ENCODE measurements at places on chromosomes 16 and 17.

DNA sequence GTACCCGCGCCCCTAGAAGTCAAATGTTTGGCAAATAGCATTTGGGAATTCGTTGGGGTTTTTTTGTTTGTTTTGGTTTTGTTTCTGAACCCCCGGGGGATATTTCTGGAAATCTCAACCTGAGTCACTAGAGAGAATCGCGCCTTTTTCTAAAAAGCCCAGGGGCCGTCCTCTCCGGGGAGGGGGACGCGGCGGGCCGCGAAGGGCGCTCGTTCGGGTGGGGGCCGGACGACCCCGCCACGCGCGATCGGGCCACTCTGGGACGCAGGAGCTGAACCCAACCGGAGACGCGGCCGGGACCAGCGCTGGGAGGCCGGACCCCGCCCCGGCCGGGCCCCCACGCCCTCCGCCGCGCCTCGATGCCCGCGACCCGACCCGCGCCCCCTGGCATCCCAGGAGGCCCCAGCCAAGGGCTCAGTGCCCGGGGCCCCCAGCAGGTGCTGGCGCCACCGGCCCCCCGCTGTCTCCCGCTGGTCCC lies 302 bp downstream of the LITAF start:
- DNase-seq: no peak

GRCh38 chr16:68397710-68398201 lies 50.6 kb downstream of the SMPD3 start:
- DNase-seq: no peak

- no peak for DNase-seq
Measured at GRCh38 chr16:14070555-14070876, 603 bp upstream of the MRTFB start.

GRCh38 chr16:83843657-83844056 lies 35.9 kb downstream of the HSBP1 start:
- no peak for DNase-seq

DNA sequence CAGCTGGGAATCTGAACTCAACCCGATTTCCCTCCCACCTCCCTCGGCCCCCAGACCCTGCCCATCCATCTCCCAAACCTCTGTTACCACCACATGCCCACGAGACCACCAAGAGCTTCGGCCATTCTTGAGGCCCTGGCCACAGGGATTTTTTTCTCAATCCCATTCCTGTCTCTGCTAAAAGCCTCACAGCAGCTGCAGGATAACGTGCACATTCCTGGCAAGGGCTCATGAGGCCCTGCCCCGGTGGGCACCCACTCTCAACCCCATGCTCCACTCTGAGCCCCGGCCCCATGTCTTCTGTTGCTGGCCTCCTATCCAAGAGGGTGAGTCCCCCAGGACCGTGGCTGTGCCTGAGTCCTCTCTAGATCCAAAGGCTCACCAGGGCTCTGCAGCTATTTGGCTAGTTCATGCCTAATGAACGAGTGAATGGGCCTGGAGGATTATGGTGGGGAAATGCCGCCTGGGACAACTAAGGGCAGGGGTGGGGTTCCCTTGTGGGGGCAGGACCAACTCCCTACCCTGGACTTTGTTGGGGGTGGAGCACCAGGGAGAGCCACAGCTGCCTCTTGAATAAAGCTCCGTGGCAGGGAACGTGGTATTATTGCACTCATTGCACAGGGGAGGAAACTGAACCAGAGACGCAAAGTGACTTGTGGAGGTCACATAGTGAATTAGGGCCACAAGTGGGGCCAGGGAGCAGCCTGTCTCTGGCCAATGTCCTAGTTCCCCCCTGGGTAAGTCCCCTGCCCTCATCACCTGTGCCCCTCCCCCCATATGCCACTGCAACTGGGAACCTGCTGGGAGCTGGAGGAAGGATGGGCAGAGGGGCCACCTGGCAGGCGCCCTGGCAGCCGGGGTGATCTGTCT lies 113.8 kb upstream of the SMURF2 start:
- DNase-seq: no peak

- no peak for DNase-seq
Measured at GRCh38 chr16:57618296-57619132, 9.9 kb upstream of the ADGRG1 start.

GRCh38 chr16:50613281-50613963 lies 65.2 kb downstream of the NKD1 start:
- no peak for DNase-seq

- peak; percentile 3 for DNase-seq
Measured at GRCh38 chr17:67107811-67108775, 63.7 kb downstream of the CACNG1 start.

- peak; percentile 67 for DNase-seq
Measured at GRCh38 chr16:55543472-55543871, 23.0 kb upstream of the CAPNS2 start.

DNA sequence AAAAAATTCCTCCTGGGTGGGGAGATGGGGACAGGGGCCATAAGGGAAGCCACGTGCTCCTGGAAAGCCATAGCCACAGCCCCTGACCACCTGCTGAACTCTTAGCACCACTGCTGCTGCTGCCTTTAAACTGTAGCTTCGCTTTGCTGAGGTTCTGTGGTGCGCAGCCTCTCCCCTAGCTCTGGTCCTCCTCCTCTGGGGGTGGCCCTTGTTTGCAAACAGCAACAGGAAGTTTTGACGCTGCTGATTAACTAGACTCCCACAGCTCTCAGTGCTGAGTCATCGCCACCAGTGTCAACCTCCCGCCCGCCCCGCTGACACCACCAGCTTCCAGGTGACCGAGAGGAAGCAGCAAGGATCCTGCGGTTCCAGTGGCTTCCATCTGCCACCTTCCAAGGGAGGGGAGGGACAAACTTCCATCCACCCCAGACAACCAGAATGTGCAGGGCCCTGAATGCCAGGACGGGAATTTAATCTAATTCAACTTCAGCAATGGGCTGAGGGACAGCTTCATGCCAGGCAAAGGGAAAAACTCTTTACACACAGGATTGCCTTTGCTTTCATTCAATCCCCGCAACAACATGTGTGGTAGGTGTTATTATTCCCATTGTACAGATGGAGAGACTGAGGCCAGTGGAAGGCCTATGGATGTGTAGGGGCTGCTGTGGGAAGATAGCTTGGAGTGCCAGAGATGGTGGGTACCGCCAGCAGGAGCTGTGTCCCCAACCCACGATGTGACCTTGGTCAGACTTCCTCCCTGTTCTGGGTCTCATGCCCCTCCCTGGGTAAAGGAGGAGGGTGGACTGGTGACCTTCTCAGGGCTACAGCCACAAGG lies 8.1 kb upstream of the KIFC3 start:
- DNase-seq: peak; percentile 58

GRCh38 chr16:57622361-57623250 lies 5.8 kb upstream of the ADGRG1 start:
- no peak for DNase-seq

GRCh38 chr16:57507136-57508034 lies 21.1 kb upstream of the DOK4 start:
- DNase-seq: no peak

GRCh38 chr17:36816907-36817288 lies 120.4 kb upstream of the LHX1 start:
- no peak for DNase-seq

- no peak for DNase-seq
Measured at GRCh38 chr17:39777534-39778365, 40.0 kb downstream of the GRB7 start.

DNA sequence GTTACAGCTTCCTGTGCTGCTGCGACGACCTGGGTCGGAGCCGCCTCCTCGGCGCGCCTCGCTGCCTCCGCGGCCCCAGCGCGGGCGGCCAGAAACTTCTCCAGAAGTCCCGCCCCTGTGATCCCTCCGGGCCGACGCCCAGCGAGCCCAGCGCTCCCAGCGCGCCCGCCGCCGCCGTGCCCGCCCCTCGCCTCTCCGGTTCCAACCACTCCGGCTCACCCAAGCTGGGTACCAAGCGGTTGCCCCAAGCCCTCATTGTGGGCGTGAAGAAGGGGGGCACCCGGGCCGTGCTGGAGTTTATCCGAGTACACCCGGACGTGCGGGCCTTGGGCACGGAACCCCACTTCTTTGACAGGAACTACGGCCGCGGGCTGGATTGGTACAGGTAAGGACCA lies 746 bp downstream of the HS3ST2 start:
- DNase-seq: no peak

DNA sequence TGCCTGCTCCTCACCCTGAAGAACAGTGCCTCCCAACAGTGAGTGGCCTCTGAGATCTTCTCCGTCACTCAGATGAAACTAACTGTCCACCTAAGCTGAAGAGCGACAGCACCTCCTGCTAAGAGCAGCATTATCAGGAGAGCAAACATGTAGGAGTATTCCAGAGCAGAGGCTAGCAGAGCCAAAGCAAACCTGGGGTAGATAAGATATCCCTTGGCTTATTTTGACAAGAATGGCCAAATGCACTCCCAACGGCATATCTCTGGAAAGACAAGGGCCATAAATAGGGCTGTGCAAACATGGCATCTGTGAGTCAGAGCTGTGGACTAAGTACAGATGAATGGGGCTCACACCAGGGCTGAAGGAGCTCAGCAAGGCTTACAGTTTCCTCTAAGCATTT lies 96.3 kb downstream of the NDEL1 start:
- no peak for DNase-seq

GRCh38 chr17:4479340-4479981 lies 19.2 kb upstream of the SPNS2 start:
- DNase-seq: no peak

- DNase-seq: no peak
Measured at GRCh38 chr16:49058382-49058781, 223.3 kb downstream of the CBLN1 start.

- peak; percentile 95 for DNase-seq
Measured at GRCh38 chr17:78883533-78884131, 19.4 kb downstream of the CEP295NL start.

GRCh38 chr17:78839235-78839761 lies 1.3 kb downstream of the USP36 start:
- no peak for DNase-seq

GRCh38 chr17:17425591-17425990 lies 51.2 kb upstream of the MED9 start:
- DNase-seq: no peak

- peak; percentile 40 for DNase-seq
Measured at GRCh38 chr17:59437791-59438281, 106.4 kb downstream of the YPEL2 start.

DNA sequence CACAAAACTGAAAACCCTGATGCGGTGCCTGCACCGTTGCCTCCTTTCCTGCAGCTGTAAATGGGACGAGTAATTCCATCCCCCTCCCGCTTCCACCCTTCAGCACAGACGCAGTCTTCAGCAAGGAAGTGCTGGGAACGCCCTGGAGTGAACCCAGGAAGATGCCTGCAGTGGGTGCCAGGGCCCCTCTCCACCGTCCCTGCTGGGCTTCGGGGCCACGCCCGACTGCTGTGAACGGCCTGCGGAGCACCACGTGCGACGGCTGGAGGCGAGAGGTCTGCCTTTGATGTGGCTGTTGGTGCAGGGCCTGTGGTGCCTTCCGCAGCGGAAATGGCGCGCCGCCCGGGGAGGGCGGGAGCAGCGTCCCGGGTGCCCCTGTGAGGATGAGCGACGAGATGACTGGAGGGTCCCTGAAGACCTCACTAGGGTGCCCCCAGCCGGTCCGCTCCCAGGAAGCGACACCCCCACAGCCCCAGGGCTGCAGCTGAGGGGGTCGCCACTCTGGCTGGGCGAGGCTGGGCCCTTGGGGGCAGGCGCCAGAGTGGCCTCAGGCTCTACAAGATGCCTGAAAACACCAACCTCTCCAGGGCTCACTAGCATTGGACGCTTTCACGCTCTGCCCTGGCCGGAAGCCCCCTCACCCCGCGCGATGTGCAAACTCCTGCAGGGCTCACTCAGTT lies 749 bp upstream of the MC1R start:
- no peak for DNase-seq

GRCh38 chr16:86490859-86491639 lies 19.3 kb upstream of the FOXF1 start:
- no peak for DNase-seq

- DNase-seq: peak; percentile 65
Measured at GRCh38 chr16:31876951-31877828, 3.6 kb downstream of the ZNF267 start.

DNA sequence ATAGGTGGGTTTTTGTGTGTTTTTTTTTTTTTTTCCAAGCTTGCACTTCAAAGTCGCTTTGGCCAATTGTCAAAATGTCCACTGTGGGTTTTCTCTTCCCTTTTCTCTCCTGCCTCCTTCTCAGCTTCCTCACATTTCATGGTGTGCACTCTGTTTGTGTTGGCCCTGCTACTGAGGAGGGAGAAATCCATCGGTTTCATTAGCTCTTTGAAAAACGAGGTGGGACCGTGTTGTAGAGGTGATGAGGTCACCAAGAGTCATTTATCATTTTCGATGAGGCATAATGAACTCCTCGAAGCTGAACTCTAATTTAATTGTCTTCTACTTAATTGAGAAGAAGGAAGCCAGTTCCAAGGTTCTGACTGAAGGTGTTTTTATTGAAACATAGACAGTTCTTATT lies 174.4 kb upstream of the TOX3 start:
- DNase-seq: no peak

GRCh38 chr17:3845291-3845620 lies 790 bp downstream of the NCBP3 start:
- no peak for DNase-seq

GRCh38 chr17:66716236-66717026 lies 118.5 kb upstream of the CACNG5 start:
- no peak for DNase-seq

- no peak for DNase-seq
Measured at GRCh38 chr16:85570213-85570734, 42.8 kb upstream of the GSE1 start.

- DNase-seq: no peak
Measured at GRCh38 chr17:3557768-3558583, at the start of gene TRPV3. TSS of gene TRPV3 (minus strand) at chr17:3557812. CDS start at chr17:3554850, 2,962 bp downstream.

- no peak for DNase-seq
Measured at GRCh38 chr17:16419074-16419928, 3.9 kb downstream of the TRPV2 start.

- DNase-seq: no peak
Measured at GRCh38 chr17:42623732-42624596, 14.5 kb downstream of the TUBG1 start.

DNA sequence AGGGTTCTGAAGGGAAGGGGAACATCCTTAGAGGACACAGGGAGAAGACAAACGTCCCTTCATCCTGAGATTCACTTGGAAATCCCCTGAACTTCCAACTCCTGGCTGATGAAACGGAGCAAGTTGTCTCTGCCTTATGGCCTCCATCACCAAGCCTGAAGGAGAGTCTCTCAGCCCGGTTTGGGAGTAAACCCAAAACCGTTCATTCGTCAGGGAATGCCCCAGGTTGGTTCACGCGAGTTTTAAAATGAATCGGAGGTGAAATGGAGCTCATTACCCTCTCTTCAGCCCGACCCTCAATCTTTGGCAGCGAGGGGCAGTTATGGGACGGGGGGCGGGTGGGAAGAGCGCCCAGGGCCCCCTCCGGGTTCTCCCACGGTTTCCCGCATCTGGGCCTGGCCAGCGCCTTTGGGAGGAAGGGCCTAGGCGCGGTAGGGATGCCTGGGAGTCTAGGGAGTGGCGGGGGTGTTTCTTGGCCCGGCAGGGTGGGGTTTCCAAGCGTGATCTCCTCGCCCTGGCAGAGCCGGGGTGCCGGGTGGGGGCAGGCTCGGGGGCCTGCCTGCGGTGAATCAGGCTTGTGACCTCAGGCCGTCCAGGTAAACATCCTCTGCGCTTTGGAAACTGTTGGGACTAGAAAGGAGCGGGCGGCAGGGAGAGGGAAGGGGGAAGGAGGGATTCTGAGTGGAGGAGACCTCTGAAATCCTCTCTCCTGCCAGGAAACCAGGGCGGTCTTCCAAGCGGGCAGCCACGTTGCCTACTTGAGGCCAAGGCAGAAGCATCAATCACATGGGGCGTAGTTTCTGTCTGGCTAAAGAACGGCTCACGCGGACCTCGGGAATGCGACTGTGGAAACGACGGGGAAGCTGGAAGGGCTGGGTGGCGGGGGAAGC lies 24.1 kb upstream of the HOXB13 start:
- no peak for DNase-seq
